Hypothalamus (tissue), 51 donors: ENCODE measurements at places on chromosomes 6 and 20.

DNA sequence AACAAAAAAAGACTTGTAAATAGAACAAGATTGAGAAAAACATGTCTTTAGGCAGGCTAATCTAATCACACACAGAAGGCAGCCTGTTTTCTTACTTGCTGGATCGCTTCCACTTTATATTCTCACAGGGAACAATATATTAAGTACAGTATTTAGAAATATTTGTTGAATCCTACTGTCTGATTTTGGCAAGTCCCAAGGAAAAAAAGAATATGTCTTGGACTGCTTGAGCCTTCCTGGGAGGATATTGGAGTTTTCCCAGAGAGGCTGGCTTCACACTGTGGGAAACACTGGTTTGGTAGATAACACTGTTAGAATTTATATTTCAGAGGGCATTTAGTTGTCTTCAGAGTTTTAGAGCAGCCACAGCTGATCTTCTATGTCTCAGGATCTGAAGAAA, 229.7 kb downstream of the PRL start:
- DNase-seq = no peak

DNA sequence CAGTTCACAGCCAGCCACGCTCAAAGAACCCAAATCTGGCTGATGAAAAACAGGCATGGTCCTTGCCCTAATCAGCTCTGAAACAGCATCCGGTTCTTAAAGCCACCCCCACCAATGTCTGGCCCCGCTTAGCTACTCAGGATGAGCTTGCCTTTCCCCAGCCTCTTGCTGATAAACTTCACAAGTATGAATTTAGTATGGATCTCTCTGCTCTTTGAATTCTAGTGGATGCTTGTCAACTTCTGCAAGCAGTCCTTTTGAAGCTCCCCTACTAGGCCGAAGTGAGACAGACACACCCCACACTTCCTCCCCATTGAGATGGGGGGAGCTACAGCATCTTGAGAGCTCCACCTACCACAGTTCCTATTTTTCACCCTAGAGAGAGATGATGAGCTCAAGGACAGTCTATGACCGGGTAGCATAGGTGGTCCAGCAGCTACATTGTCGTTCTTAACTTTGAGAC, 36.7 kb downstream of the EBF4 start:
- no peak for DNase-seq

- DNase-seq = no peak
These were observed 108.1 kb downstream of the BCKDHB start for GRCh38 chr6:80214436-80215022.

DNA sequence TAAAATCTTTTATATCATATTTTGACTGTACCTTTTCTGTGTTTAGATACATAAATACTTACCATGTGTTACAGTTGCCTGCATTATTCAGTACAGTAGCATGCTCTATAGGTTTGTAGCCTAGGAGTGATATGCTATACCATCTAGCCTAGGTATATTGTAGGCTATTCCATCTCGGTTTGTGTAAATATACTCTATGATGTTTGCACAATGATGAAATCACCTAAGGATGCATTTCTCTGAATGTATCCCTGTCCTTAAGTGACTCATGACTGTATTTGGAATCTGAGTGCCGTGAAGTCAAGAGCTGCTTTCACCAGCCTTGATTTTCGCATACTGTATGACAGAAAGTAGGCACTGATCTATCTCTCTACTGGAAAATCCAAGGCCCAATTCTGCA, 129.9 kb downstream of the UTRN start:
- DNase-seq = no peak

GRCh38 chr6:7391151-7391550, 1.5 kb downstream of the RIOK1 start:
- DNase-seq = no peak

DNA sequence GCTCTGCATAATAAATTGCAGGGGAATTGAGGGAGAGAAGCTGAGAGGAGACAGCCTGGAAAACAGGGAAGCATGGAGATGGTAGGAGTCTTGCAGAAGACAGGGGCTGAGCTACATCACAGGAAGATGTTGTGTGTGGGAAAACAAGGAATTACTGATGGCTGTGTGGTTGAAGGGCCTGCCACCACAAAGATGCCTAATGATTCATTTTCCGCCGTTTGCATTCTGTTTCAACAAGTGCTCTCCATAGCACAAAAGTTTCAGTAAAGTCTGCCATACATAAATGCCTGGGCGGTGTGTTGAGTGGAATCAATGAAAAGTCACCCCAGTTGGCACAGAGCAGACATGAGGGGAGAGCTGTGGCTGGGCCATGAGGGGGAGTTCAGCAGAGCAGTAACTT, 5.6 kb upstream of the KLHL31 start:
- DNase-seq = no peak

- peak; percentile 51 for DNase-seq
These were observed 623 bp upstream of the MRPS26 start for GRCh38 chr20:3045042-3045815.

DNA sequence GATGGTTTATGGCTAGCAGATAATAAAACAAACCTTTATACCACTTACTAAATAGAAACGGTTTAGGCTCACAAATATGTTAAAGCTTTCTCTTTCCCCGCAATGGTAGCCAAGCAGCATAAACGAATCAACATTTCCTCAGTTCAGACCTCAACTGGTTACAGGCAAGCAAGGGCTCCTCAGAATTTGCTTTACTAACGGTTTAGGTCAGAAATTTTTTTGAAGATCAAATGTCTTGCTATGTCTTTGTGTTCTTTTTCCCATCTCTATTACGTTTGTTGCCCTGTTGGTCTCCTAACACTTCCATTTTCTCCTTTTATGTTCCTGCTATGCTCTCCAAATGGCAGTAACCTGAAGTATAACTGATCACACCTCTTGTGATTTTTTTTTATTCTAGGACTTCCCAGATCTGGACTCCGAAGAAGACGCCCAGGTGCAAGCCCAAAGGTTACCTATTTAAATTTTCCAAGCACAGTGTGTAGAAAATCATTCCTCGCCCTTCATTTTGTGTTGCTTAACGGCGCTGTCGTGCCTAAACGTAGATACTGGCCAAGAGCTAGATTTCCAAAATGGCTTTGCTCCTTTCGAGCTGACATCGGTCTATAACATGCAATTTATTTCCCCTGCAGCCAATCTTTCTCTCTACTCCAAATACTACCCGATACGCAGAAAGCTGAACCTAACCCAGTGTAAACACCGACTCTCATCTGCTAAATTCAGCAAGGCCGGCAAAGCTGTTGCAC, 717 bp upstream of the ASF1A start:
- no peak for DNase-seq

DNA sequence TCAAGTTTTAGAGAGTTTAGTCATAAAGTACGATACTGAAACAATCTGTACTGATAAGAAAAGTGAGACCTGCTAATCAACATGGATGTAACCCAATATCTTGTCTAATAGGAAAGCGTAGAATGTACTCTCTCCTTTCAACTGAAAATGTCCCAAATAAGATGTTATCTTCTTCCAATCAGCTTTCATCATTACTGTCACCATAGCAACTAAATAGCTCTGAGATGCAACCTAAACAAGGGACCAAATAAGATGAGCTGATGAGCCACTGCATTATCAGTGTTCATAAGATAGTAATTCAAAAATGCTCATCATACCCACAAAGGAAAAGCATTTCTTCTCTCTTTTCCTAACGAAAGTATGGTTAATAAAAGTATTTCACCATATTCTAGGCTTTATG, 1108.3 kb upstream of the MAP3K7 start:
- DNase-seq = no peak

DNA sequence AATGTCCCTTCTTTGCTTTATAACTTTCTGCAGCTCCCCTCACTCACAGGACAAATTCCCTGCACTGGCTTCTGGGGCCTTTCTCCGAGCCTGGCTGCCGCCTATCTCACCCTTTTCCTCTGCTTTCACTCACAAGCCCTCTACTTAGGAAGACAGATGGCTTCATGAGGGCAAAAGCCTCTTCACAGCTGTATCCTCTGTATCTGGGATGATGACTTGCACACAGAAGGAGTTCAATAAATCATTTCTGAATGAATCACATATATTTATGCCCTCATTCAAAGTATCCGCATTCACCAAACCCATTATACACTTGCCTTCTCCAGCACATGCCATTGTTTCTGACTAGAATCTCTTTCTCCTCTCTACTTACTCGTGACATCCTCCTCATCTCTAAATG, 159.0 kb upstream of the RIPOR2 start:
- no peak for DNase-seq

DNA sequence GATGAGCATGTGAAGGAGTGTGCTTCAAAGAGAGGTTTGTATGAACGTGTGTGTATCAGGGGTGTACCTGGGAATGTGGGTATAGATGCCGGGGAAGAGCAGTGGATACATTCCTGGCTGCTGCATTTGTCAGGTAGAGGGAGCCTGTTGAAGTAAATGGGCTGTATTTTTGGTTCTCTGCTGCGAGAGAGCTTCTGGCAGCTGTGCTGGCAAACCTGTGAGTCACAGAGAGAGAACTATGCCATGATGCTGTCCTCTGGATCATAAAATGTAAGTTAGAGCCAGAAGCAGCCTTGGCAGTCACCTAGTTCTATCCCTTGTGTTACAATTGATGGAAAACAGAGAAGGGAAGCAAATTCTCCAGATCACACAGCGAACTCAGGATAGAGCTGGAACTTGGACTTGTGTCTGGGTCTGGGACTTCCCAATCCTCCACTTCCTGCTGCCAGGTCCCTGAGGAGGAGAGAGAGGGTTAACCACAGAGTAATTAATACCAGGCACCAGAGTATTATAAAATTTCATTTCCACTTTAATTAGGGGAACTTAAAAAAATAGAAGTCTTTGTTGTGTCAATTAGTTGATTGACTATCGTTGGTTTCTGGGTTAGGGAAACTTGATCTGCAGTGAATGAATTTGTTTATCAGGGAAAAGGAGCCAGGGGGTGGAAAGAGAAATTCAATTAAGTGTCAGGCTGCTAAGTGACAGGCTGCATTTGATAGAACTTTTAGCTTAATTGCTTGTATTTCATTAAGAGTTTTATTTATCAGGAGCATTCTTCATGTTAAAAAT, 41.1 kb upstream of the GTSF1L start:
- no peak for DNase-seq

DNA sequence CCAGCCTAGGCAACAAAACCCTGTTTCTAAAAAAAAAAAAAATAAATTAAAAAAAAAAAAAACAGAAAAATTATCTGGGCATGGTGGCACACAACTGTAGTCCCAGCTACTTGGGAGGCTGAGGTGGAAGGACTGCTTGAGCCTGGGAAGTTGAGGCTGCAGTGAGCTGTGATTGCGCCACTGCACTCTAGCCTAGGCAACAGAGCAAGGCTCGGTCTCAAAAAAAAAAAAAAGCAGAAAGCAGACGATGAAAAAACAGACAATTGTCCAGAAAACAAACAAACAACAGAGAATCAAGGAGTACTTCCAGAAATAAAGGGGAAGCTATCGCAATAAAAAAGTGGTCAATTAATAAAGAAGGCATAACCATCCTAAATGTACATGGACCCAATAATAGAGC, 229.4 kb downstream of the GMDS start:
- DNase-seq = no peak

DNA sequence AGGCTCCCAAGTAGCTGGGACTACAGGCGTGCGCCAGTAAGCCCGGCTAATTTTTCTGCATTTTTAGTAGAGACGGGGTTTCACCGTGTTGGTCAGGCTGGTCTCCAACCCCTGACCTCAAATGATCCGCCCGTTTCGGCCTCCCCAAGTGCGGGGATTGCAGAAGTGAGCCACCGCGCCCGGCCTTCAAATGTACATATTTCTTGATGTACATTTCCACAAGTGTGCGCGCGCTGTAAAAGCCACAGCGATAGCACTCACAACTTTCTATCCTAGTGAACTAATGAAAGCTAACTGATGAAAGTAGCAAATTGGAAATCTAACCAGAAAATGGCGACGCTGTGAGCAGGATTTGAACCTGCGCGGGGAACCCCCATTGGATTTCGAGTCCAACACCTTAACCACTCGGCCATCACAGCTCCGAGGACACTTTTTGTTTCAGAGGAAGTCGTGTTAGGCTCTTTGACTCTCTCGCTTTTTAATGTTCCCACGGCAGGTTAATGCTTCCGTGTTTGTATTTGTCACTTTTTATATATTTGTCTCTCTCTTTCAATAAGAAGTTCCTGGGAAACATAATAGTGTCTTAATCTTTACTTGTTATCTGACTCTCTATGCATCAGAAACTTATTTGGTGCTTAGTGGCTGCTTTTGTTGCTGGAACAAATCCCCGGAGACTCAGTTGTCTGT, 199.4 kb upstream of the ZNF184 start:
- DNase-seq = no peak

GRCh38 chr6:52983159-52983848, 11.8 kb downstream of the GSTA4 start:
- DNase-seq = no peak

GRCh38 chr20:37364013-37364926, 18.3 kb downstream of the SRC start:
- no peak for DNase-seq

DNA sequence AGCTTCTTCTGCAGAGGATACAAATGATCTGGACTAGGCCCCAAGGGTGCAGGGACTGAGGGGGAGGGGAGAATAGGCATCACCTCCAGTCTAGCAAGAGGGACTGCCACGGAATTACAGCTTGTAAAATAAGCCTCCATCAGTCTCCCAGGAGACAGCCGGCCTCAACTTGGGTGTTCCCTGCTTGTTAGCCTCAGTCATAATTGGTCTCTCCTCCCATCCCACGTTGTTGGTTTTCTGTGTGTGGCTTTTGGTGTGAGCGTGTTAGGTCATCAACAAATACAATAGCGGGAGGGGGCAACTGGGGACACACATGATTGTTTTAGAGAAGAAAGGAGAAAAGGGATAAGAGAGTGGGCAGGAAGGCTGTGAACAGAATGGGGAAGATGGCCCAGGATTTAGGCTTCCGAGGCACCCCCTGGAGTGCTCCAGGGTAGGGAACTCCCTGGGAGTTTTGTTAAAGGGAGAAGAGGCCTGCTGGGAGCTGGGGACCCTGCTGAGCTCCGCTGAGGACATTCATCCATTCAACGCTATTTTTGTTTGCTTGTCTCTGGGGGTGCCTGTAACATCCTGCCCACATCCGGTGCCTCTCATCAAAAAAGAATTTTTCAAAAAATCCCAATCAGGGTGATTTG, 9.2 kb downstream of the FOXA2 start:
- DNase-seq = no peak

GRCh38 chr6:79506251-79506650, 31.0 kb downstream of the LCA5 start:
- no peak for DNase-seq

DNA sequence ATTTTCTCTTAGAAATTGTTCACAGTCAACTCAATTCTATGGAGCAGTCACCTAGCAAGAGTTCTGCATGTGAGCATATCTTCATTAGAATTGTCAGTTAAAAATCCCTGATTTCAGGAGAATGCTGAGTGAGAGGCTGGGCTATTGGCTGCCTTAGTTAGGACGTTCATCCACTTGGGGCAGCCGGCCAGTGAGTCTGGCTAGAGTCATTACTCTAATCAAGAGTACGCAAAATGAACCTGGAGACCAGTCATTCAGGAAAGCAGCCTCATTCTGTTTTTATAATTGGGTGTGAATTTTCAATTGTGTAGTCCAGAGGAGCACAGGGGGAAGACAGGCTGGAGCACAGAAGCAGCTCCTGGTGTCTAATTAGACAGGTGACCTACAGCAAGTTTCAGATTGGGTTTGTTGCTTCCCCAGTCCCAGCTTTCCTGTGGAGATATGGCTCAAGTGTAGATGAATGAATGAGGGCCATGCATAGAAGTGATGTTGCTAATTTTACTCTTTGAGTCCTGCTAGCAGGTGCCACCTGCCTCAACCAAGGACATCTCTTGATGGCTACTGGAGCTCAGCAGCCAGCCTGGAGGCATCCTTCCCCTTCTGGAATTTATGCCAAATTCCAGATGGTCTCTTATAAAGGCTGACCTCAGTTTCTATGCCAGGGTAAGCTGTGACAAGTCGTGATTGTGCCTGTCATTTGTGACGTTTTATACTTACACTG, 265.7 kb downstream of the NKAIN2 start:
- no peak for DNase-seq
